Liver (tissue), 10 donors: ENCODE measurements at places on chromosomes 16 and 17.
A peak's percentile ranks its signal among the peaks of the same experiment; 100 is the strongest.

DNA sequence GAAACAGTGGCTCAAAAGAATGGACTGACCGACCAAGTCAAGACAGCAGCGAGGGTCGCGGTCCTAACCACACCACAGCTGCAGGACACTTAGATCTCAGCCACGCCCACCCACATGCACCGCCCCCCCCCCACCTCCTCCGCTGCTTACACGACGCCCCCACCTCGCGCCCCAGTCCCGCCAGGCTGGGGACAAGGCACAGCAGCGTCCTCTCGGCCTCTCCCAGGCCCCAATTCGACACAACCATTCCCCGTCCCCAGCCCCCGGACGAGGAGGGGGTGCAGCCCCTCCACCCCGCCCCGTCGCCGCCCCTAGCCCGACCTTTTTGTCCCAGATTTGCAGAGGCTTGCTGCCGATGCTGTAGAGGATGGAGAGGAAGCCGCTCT is 477 bp downstream of the CFAP20 start:
- peak; percentile 53 for DNase-seq

DNA sequence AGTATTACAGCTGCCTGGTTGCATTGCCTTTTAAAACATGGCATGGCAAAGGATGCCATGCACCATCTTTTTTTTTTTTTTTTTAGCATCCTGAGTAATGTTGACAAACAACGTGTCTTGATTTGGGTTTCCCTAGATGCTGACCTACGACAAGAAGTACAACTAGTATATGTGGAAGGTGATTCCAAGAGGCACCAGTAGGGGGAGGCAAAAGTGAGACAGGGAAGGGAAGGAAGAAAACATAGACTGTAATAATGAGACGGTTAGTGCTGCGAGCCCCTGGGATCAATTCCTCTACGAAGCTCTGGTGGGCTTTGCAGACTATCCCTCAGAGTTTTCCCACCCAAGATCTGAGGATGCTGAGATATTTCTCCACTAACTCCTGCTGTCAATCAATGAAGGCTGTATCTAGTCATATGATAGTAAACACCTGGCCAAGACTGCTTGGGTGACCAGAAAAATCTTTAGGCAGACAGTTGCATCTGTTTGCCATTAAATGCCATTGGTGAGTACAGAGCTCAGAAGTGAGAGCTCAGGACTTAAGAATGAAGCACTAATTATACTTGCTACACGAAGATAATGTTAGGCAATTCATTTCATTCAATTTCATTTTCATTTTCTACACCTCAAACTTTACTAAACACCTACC is 458.6 kb upstream of the GOT2 start:
- DNase-seq, result peak; percentile 43

DNA sequence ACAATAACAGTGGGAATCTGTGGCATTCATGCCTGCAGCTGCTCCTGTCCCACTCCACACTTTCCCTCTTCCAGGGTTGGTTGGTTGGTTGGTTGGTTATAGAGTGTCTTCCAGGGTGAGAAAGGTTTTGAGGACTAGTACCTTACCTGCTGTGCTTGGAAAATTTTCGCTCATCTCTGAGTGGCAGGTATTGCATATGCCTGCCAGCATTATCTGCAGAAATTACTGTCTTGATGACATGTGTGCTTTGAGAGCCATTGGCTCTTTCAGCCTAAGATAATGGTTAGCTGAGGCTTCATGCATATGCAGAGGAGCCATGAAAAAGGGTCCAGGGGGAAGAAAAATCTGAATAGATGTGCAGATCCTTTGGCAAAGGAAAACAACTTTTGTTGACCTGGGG is 131.8 kb downstream of the BCAS3 start:
- no peak for DNase-seq

GRCh38 chr16:2881783-2882649 is 999 bp upstream of the FLYWCH2 start:
- no peak for DNase-seq

DNA sequence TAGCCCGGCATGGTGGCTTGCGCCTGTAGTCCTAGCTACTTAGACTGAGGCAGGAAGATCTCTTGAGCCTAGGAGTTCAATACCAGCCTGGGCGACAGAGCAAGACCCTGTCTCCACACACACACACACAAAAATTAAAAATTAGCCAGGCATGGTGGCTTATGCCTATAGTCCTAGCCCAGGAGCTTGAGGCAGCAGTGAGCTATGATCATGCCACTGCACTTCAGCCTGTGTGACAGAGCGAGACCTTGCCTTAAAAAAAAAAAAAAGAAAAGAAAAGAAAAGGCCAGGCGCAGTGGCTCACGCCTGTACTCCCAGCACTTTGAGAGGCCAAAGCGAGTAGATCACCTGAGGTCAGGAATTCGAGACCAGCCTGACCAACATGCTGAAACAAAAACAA is 23.9 kb downstream of the C17orf75 start:
- DNase-seq, result no peak

DNA sequence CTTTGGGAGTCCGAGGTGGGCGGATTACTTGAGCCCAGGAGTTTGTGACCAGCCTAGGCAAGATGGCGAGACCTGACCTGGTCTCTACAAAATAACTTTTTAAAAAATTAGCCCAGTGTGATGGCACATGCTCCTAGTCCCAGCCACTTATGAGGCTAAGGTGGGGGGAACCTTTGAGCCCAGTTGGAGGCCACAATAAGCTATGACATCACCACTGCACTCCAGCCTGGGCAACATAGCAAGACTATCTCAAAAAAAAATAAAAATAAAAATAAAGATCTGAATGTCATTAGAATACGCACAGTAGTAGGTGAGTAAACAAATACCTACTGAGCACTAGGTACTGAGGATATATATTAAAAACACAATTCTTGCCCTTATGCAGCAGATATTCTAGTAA is 3.1 kb downstream of the SIAH1 start:
- no peak for DNase-seq

GRCh38 chr16:143456-143855 is 5.0 kb upstream of the NPRL3 start:
- DNase-seq, result no peak

- DNase-seq, result no peak
These were observed 19.4 kb upstream of the SSTR5 start for GRCh38 chr16:1053121-1053521.

DNA sequence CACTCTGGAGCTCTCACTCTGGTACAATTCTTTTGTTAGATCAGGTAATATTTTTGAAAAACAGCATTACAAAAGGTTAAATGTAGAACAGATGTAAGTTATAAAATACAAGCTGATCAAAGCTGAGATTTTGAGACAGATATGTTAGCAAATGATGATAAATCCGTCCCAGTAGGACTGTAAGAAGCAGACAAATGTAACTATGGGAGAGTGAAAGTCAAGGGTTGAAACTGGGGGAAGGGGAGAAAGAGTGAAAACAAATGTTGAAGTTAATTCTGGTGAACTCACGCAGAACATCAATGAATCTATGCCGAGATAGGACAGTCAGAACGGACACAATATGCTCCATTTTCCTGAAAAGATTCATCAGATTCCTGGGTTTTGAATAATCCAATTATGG is 298.9 kb upstream of the IRX5 start:
- no peak for DNase-seq

- DNase-seq, result no peak
These were observed 29.9 kb downstream of the MAP3K3 start for GRCh38 chr17:63652106-63652505.

- DNase-seq, result no peak
These were observed 418.4 kb upstream of the PMFBP1 start for GRCh38 chr16:72590151-72590937.
